ENCODE measurements at places on chromosomes 3 and 15. TPM values are rescaled to one million over a fixed set of nuclear protein-coding genes. Genes with fewer than 3 reads are reported as not detected.

DUOX1 gene
- total RNA-seq = 0.61 TPM

PCBP4 gene
- 6.1 TPM for total RNA-seq

DNA sequence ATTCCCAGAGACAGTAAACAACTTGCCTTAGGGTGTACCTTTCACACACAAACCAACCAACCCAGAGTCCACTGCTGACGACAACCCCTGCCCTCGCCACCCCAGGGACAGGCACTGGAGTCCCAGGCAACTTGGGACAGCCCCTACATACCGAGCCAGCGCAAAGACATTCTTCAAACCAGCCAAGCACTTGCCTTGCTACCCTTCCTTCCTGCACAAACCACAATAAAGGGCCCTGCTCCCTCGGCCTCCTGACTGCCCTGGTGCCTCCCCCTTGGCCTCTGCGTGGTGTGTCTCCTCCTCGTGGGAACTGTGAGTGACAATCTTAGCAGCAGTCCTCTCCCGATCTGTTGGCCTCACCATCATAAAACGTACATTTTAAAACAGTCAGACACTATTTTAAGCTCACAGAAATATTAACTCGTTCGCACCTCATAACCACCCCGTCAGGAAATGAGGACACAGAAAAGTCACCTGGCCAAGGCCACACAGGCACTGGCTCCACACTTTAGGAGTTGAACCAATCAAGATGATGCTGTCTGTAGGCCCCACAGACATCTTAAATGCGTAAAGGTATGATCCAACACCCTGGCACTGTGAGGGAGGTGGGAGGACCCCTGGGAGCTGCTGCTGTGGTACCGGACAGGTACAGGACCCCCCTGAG is 113.8 kb downstream of the ADCY5 start:
- no peak for DNase-seq

GRCh38 chr3:113912552-113913236 is 35.1 kb upstream of the ZDHHC23 start:
- peak; percentile 7 for DNase-seq

DNA sequence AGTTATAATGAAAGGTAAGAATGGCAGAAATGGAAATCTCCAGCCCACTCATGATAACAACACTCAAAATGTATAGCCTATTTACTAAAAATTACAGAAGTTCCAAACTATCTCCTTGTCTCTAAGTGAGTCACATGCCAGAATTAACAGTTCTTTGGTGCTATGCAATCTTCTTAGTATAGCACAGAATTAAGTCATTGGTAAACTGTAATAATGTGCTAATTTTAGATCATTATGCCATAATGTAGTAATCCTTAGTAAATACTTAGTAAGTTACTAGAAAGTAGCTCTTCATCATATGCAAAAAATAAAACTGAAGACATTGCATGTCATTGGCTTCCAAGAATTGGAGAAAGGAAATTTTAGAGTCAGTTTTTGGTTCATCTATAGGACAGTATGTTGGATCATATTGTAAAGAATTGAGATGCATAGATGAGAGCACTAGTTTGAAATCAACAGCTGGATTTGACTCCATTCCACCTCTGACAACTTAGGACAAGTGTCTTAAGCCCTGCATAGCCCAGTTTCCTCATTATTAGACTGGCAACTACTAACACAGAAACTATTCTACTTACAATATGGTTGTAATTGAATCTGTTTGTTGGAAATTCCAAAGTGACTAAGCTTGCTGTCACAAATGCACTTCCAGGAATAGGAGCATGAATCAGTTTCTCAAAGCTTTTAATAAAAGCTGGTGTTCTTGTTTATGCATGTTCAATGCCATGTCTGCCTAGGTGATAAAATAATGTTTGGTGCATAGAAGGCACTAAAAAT is 40.1 kb upstream of the CD47 start:
- no peak for DNase-seq

- DNase-seq = no peak
Observed at GRCh38 chr15:57158589-57158988, 217.7 kb upstream of the CGNL1 start.

DNA sequence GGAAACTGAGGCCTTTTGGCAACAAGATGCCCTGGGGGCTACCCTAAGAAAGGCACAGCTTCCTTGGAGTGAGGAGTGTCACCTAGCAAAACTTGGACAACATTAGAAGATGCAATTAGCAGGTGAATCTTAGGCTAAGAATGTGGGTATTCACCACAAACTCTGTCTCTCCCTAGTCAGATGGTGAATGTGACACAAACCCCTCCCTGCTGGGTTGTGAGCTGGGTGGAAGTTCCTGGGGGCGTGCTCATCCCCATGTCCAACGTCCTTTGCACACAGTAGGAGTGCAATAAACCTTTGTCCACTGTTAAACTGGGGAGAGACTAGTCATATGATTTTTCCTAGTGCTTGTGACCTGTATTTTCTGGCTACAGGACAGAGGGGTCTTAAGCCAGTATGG is 67.1 kb upstream of the SH3GL3 start:
- DNase-seq = no peak

- no peak for DNase-seq
Observed at GRCh38 chr3:6733699-6734394, 127.1 kb upstream of the GRM7 start.

HESX1 gene
- total RNA-seq = 2.0 TPM

GOLGA6B gene
- not detected for total RNA-seq

DNA sequence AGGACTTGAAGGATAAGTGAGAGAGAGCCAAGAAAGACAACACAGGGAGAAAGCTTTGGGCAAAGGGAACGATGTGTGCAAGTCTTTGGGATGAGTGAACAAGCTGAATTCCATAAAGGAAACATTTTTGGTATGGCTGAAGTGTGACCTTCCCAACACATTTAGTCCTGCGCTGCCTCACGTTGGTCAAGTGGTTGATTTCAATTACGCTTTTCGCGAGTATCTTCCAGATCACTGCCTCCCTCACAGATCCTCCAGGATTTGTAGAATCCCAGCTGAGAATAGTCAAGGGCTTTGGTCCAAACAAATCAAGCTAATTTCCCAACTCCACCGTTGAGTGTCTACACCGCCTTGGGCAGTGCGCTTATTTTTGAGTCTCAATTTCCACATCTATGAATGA is 338.4 kb upstream of the ADAMTS9 start:
- no peak for DNase-seq

GRCh38 chr15:73375755-73376305 is 7.1 kb upstream of the HCN4 start:
- no peak for DNase-seq

GRCh38 chr3:52983336-52983807 is 62.5 kb downstream of the SFMBT1 start:
- DNase-seq = peak; percentile 75

- DNase-seq = no peak
Observed at GRCh38 chr3:191356631-191357439, 26.5 kb upstream of the UTS2B start.

LOXL1 gene
- total RNA-seq = 6.6 TPM

SMAD3 gene
- 8.8 TPM for total RNA-seq

CTSH gene
- total RNA-seq = 110 TPM

GRCh38 chr15:46039703-46040102 is 404.9 kb downstream of the SQOR start:
- no peak for DNase-seq

- peak; percentile 6 for DNase-seq
Observed at GRCh38 chr3:143585720-143586456, 262.4 kb downstream of the SLC9A9 start.

DNA sequence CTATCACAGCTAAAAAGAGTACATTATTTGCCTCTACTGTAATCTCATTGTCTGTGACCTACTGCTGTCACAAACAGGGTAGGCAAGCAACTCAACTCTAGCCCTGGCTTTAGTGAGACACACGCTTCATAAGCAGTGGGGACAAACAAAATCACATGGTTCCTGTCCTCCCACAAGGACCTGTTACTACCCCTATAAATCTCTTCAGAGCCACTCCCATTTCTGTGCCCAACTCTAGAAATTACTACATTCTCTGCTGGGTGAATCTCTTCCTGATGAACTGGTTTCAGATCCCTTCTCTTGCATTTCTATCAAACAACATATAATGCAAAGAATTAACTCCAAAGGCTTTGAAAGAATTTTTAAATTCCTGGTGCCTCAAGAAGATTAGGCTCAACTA is 117.3 kb downstream of the DMXL2 start:
- DNase-seq = no peak

GNAT1 gene
- 0.05 TPM for total RNA-seq

DNA sequence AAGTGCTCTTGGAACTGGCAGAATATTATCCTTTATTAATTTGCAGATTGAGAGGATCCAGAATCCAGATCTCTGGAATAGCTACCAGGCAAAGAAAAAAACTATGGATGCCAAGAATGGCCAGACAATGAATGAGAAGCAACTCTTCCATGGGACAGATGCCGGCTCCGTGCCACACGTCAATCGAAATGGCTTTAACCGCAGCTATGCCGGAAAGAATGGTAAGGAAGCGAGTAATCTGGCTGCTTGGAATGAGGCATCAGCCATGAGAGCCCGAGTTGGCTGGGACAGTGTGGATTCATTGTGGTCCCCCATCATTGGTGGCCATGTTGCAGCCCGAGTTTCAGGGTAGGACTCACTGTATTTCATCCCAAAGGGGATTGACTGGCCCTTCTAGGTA is 47.1 kb downstream of the PARP14 start:
- no peak for DNase-seq

FRMD5 gene
- total RNA-seq = 0.09 TPM

DNA sequence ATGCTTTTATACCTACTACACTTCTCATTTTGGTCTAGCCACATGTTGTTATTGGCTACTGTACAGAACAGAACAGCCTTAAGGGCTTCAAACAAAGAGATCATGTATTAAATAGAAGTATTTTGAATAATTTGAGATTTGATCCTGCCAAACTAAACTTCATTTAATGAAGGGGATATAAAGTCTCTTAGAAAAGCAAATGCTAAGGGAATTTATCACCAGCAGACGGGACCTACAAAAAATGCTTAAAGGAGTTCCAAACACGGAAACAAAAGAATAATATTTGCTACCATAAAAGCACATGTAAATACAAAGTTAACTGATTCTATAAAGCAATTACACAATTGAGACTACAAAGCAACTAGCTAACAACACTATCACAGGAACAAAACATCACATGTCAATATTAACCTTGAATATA is 23.6 kb upstream of the FMN1 start:
- no peak for DNase-seq

DNA sequence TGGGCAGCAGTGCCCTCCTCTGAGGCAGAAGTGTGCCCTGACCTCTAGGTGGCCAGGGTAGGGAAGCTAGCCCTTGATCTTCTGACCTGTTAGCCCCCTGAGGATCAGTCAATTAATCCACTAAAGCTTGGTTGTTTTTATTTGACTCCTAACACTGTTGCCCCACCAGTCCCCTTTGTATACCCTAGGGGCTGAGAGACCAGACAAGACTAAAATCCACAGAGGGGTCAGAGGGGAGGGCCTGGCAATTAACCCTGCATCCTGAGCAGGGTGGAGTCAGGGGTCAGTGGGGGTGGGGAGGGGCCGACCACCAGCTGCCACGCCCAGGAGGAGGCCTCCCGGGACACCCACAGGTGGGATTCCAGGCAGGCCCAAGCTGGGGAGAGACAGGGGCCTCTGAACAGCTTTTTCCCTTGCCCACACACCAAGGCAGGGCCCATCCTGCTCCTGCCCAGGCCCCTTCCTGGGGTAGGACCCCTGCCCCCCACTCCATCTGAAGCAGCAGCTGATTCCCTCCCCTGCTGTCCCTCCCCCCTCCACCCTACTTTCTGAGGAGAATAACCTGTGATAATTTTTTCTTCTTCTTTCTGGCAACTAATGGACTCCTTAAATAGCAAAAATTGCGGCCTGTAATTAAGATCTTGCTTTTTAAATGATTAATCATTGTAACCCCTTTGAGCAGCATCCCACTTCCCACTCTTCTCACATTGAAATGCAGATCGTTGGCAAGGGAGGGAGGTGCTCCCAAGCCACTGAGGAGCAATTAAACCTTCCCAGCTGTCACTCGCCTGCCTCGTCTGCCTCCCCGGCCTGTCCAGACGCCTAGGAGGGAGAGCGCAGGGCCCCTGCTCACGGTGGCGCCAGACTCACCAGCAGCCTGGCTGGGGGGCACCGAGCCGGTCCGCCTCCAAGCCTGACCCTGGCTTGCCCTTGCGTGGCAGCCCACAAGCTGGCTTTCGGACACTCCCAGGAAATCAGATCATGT is 51.9 kb downstream of the RHCG start:
- DNase-seq = no peak

MAGEL2 gene
- total RNA-seq = 0.19 TPM

DNA sequence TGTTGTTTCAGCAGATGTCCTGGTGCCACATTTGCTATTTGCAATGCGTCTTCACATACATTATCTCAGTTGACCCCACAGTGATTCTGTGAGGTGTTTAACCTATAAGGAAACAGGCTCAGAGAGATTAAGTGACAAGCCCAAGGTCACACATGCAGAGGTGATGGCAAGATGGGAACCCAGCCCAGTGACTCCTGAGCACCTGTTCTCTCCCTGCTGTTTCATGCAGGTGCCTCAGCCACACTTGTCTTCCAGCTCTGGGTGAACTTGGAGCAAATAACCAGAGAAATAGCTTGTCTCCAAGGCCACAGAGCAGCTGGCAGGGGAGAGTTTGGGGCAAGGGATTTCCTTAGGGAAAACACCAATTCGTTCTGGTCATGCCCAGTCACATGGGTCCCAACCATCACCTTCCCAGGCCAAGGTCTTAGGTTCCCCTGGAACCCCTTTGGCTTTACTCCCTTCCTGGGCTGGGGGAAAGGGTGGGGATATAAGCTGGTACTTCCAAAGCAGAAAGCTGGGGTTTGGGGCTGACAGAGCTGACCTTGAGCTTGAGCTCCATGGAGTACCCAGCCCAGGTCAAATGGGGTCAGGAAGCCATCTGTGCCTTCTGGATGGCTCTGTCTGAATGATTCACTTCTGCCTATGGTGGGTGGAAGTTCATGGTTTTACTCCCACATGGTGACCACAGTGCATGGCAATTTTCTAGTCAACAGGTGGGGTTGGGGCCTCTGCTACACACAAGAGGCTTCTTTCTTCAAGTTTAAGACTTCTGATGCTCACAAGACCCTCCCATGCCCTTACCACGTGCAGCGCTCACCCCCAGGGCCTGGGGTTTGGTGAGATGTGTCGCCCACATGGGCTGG is 22.4 kb downstream of the LIPC start:
- DNase-seq = no peak

POLQ gene
- 7.9 TPM for total RNA-seq

- DNase-seq = no peak
Observed at GRCh38 chr15:92323525-92323924, 70.2 kb upstream of the ST8SIA2 start.

- DNase-seq = no peak
Observed at GRCh38 chr3:171240504-171240835, 213.9 kb upstream of the SLC2A2 start.

Measured in thymus (tissue), 14 donors.